ENCODE measurements at places on chromosomes 4 and X. TPM values are rescaled to one million over a fixed set of nuclear protein-coding genes. Genes with fewer than 3 reads are reported as not detected.
A peak's percentile ranks its signal among the peaks of the same experiment; 100 is the strongest.

Gene STK26
- total RNA-seq, result 115 TPM

Gene CCDC158
- not detected for total RNA-seq

Gene F11
- total RNA-seq, result not detected

Gene C4orf54
- not detected for total RNA-seq

Gene RRH
- total RNA-seq, result not detected

Gene METTL14
- 52.4 TPM for total RNA-seq

DNA sequence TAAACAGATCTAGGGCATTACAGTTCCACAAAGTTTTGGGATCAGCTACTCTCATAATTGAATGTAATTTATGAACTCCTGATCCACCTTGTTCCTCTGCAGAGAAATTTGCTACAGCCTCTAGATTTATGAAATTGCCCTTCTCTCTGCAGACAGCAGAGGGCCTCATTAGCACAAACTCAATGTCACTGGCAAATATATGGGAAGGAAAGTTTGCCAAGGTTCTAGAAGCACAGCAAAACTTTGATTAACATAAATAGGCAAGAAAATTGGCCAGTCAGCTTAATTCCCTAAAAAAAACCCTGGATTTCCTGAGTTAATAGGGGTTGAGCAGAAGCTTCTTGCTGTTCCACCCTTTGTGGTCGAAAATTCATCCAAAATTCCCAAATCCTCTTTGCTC, 31.5 kb downstream of the PRPS1 start:
- no peak overlapping the region for H3K4me3 ChIP-seq
- no peaks in the 10 kb centered on the region for H3K36me3 ChIP-seq
- peaks cover 10% of the 10 kb centered on the region for H3K4me1 ChIP-seq
- no peaks in the 10 kb centered on the region for H3K27me3 ChIP-seq
- no peak for DNase-seq

GRCh38 chrX:8846266-8846665, 45.1 kb upstream of the FAM9A start:
- no peak overlapping the region for H3K4me3 ChIP-seq
- H3K27me3 ChIP-seq, result no peaks in the 10 kb centered on the region
- H3K36me3 ChIP-seq, result no peaks in the 10 kb centered on the region
- DNase-seq, result no peak
- no peak overlapping the region for H3K27ac ChIP-seq

- H3K36me3 ChIP-seq, result no peaks in the 10 kb centered on the region
- H3K4me1 ChIP-seq, result peaks cover 4% of the 10 kb centered on the region
- no peak overlapping the region for H3K4me3 ChIP-seq
Observed at GRCh38 chr4:141348125-141348524, 127.4 kb downstream of the ZNF330 start.

DNA sequence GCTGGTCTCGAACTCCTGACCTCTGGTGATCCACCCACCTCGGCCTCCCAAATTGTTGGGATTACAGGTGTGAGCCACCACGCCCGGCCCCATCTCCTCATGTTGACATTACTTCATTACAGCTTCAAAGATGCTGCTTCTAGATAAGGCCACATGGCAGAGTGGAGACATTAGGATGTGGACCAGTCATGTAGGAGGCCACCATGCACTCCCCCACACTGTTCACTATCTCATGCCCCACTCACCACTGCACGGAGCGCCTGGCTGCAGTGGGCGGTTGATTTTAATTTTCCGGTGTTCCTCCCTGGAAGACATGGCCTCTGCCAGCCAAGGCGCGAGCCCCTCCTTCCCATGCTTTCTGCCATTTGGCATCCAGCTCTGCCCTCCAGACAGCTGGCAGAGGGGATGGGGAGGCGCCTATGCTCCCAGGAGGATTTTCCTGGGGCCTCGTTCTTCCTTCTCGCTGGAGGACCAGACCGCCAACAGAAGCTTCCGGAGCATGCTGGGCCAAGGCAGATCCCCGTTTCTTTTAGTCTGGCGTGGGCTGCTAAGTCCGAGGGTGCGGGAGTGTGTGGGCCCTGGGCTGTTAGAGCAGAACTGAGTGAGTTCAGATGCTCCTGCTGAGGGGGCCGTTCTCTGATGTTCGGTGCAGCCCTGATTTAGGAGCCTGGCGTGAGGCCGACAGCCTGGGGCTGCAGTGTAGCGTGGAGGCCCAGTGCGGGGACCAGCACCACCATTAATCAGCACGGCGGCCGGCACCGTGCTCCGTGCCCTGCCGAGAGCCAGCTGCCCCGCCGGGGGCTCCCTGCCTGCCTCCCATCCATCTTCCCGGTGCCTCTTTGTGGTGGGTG, 93.1 kb downstream of the SORCS2 start:
- peaks cover 11% of the 10 kb centered on the region for H3K4me1 ChIP-seq
- DNase-seq, result no peak
- no peaks in the 10 kb centered on the region for H3K27me3 ChIP-seq
- H3K36me3 ChIP-seq, result no peaks in the 10 kb centered on the region
- H3K27ac ChIP-seq, result no peak overlapping the region
- H3K4me3 ChIP-seq, result no peak overlapping the region

GRCh38 chr4:153523164-153523796, 57.1 kb downstream of the TMEM131L start:
- peak; percentile 50 for DNase-seq
- H3K27ac ChIP-seq, result peak overlapping the region; percentile 34
- H3K4me1 ChIP-seq, result peaks cover 30% of the 10 kb centered on the region
- no peak overlapping the region for H3K4me3 ChIP-seq
- no peaks in the 10 kb centered on the region for H3K36me3 ChIP-seq
- no peaks in the 10 kb centered on the region for H3K27me3 ChIP-seq

DNA sequence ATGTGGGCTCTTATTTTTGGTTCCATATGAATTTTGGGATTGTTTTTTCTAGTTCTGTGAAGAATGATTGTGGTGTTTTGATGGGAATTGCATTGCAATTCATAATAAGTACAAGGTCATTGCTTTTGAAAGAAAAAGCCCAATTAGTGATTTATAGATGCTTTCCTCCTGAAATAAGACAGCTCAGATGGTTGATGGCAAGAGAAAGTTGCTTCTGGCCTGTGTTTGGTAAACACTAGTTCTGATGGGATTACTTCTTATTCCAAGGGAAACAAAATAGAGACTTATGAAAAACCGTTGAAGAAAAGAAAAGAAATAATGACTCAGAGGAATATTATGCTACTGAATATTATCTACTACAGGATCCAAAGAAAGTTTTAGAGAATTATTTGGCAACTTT, 144.9 kb downstream of the SPANXA1 start:
- DNase-seq, result no peak
- no peaks in the 10 kb centered on the region for H3K27me3 ChIP-seq
- H3K4me1 ChIP-seq, result no peaks in the 10 kb centered on the region
- H3K4me3 ChIP-seq, result no peak overlapping the region

GRCh38 chr4:101205916-101206315, 141.4 kb downstream of the PPP3CA start:
- no peaks in the 10 kb centered on the region for H3K36me3 ChIP-seq
- H3K27ac ChIP-seq, result no peak overlapping the region
- H3K27me3 ChIP-seq, result no peaks in the 10 kb centered on the region
- DNase-seq, result no peak
- peaks cover under 1% of the 10 kb centered on the region for H3K4me1 ChIP-seq

GRCh38 chr4:67581208-67581857, 22.8 kb downstream of the STAP1 start:
- no peaks in the 10 kb centered on the region for H3K27me3 ChIP-seq
- H3K4me1 ChIP-seq, result no peaks in the 10 kb centered on the region
- H3K36me3 ChIP-seq, result no peaks in the 10 kb centered on the region
- no peak for DNase-seq

- H3K4me1 ChIP-seq, result peaks cover 13% of the 10 kb centered on the region
- no peak overlapping the region for H3K27ac ChIP-seq
- H3K36me3 ChIP-seq, result no peaks in the 10 kb centered on the region
- H3K27me3 ChIP-seq, result no peaks in the 10 kb centered on the region
Observed at GRCh38 chr4:1367230-1367935, 20.4 kb downstream of the UVSSA start.

DNA sequence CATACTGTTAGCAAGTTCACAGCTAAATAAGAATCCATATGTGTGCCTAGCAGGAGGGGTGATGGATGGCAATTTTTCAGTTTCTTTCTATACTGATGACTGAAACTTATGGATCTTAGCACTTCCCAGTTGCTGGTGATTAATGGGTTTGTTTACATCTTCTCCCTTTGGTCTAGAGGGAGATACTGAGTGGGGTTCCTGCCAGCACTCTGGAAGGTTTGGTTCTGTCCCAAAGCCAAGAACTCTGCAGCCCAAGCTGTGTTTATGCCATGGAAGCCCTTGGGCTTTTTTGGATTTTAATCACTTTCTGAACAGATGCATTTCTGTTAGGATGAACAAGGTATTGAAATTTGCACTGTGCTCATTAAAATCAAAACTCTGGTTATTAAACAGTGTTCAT, 43.5 kb downstream of the DDIT4L start:
- DNase-seq, result no peak
- H3K4me3 ChIP-seq, result no peak overlapping the region
- H3K27ac ChIP-seq, result no peak overlapping the region
- H3K36me3 ChIP-seq, result no peaks in the 10 kb centered on the region
- no peaks in the 10 kb centered on the region for H3K27me3 ChIP-seq

- H3K36me3 ChIP-seq, result no peaks in the 10 kb centered on the region
- DNase-seq, result peak; percentile 26
- no peak overlapping the region for H3K27ac ChIP-seq
- no peak overlapping the region for H3K4me3 ChIP-seq
Observed at GRCh38 chr4:82500435-82501153, 61.2 kb downstream of the TMEM150C start.

DNA sequence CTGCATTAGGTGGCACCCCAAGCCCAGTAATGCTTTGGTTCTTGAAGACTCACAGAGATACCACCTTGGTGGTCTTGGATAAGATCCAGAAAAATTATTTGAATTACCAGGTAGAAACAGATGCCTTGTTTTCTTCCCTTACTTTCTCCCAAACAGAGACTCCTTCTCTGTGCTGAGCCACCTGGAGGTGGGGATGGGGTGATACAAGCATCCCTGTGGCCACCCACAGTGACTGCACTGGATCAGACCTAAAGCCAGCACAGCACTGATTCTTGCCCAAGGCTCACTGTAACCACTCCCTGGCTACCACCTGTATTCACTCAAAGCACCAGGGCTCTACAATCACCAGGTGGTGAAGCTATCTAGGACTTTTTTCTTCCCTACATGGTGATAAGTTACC, 156.8 kb downstream of the TEX13A start:
- H3K27ac ChIP-seq, result no peak overlapping the region
- DNase-seq, result peak; percentile 16
- H3K36me3 ChIP-seq, result peaks cover 4% of the 10 kb centered on the region
- H3K4me1 ChIP-seq, result no peaks in the 10 kb centered on the region
- no peaks in the 10 kb centered on the region for H3K27me3 ChIP-seq

DNA sequence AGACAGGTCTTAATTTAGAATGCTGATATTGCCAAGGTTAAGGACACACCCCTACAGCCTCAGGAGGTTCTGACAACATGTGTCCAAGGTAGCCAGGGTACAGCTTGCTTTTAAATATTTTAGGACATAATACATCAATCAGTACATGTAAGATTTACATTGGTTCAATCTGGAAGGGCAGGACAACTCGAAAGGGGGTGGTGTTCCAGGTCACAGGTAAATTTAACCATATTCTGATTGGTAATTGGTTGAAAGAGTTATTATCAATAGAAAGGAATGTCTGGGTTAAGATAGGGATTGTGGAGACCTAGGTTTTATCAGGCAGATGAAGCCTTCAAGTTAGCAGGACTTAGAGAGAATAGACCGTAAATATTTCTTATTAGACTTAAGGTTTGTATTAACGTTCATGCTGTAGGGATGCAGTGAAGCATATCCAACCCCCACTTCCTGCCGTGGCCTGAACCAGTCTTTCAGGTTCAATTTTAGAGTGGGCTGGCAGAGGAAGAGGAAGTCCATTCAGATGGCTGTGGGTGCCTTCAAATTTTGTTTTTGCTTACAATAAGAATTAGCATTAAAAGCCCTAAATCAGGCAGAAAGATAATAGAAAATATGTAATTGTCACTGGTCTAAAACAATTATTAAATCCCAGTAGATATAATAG, 136.5 kb upstream of the GALNTL6 start:
- no peaks in the 10 kb centered on the region for H3K4me1 ChIP-seq
- no peak overlapping the region for H3K4me3 ChIP-seq
- no peaks in the 10 kb centered on the region for H3K27me3 ChIP-seq
- no peak for DNase-seq
- H3K36me3 ChIP-seq, result no peaks in the 10 kb centered on the region

GRCh38 chr4:99838927-99839326, 22.3 kb downstream of the DAPP1 start:
- H3K4me3 ChIP-seq, result no peak overlapping the region
- no peak for DNase-seq
- no peak overlapping the region for H3K27ac ChIP-seq
- no peaks in the 10 kb centered on the region for H3K36me3 ChIP-seq

DNA sequence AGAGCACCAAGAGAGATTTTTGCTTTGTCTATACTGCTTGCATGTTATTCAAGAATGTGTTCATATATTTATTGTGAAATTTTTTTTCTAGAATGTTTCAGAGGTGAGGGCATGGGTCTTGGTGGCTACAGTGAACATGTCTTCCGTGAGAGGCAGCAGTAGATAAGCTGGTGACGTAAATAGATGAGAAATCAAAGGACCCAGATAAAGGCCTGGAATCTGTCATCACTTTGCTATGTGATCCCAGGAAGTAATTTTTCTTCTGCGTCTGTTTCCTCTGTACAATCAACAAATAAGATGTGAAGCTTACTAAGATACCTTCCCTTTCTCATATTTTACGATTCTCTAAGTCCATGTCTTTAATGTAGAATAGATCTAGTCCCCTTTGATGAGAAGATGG, 129.1 kb downstream of the COL4A6 start:
- H3K4me3 ChIP-seq, result no peak overlapping the region
- no peak overlapping the region for H3K27ac ChIP-seq
- peaks cover 5% of the 10 kb centered on the region for H3K36me3 ChIP-seq
- DNase-seq, result no peak
- H3K27me3 ChIP-seq, result no peaks in the 10 kb centered on the region
- H3K4me1 ChIP-seq, result peaks cover 13% of the 10 kb centered on the region

DNA sequence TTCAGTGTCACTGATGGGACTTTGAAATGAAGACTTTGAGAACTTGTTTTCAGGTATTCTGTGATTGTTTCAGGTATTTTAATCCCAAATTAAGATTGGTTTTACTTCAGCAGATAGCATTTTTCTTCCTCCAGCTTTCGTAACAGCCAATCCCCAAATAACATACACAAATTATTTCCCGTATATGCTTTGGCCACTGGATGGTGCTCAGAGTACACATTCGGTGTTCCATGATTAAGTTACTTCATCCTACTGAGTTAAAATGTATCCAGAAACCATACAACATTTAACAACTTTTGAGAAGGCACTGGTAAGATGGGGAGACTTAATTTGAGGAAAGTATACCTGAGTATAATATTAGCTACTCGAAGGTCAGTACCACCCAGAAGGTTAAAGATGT, 233.4 kb upstream of the FAM47A start:
- no peak overlapping the region for H3K4me3 ChIP-seq
- H3K27me3 ChIP-seq, result no peaks in the 10 kb centered on the region
- H3K4me1 ChIP-seq, result no peaks in the 10 kb centered on the region
- DNase-seq, result peak; percentile 45
- H3K36me3 ChIP-seq, result no peaks in the 10 kb centered on the region
- H3K27ac ChIP-seq, result no peak overlapping the region

- no peaks in the 10 kb centered on the region for H3K36me3 ChIP-seq
- no peaks in the 10 kb centered on the region for H3K4me1 ChIP-seq
- H3K4me3 ChIP-seq, result no peak overlapping the region
- no peaks in the 10 kb centered on the region for H3K27me3 ChIP-seq
- DNase-seq, result no peak
Observed at GRCh38 chr4:3062471-3062870, 11.9 kb downstream of the HTT-AS start.

- no peaks in the 10 kb centered on the region for H3K27me3 ChIP-seq
- no peak overlapping the region for H3K4me3 ChIP-seq
- no peak for DNase-seq
- no peaks in the 10 kb centered on the region for H3K36me3 ChIP-seq
- H3K4me1 ChIP-seq, result no peaks in the 10 kb centered on the region
- H3K27ac ChIP-seq, result no peak overlapping the region
Observed at GRCh38 chrX:42524379-42524778, 253.6 kb downstream of the PPP1R2C start.

Data from neural progenitor cell (in vitro differentiated cells).